ENCODE measurements at places on chromosomes 13 and 19.

- no peak for DNase-seq
Measured at GRCh38 chr19:13507053-13507611, 853 bp upstream of the CACNA1A start.

DNA sequence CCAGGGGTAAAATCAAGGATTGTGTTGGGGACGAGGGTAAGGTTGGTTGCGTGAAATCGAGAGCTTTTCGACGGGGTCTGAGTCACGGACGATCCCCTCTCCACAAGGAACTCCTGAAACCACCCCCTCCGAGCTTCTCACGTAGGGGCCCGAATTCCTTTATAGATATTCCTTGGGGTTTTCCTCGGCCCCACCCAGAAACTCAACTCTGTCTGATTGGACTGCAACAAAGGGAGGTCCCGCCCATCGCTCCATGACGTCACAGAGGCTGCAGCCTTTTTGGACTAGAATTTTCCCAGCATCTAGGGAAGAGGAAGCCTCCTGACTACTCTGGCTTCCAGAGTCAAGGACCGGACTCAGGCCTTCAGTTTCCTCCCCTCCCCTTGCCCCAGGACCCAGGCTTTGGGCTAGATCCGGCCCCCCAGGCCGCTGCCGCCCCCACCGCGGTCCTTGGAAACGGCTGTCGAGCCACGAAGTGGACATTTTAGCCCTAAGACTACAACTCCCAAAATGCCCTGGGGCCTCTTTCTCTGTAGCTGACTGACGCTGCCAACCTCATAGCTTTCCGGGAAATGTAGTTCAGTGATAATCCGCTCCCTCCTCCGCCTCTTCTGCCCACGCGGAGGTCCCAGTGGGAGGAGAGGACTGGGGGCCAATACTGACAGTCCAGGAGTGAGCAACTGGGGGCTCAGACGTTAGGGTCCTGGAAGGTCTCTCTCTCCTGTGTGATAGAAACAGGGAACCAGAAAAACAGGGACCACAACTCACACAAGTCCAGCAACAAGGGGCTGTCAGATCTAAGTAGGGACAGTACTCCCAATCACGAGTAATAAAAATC, at the start of gene IZUMO1:
TSS of gene IZUMO1 (minus strand) at position 172 of the 838 bp plus-strand sequence. CDS start 1,050 bp downstream, outside the sequence.
- peak; percentile 42 for DNase-seq

DNA sequence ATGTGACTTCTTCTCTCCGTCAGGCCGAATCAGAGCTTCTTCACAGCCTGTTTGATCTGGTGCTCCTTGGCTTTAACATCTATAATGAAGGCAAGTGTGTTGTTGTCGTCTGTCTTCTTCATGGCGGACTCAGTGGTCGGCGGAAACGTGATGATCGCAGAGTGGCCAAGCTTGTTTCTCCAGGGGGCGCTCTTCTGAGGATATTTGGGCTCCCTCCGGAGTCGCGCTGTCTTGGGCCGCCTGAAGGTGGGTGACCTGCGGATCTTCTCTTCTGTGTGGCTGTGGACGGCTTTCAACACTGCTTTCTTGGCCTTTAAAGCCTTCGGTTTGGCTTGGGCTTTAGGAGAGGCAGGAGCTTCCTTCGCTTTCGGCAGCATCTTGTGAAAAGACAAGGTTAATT, 9.8 kb downstream of the TPRX1 start:
- DNase-seq = no peak

- no peak for DNase-seq
Measured at GRCh38 chr13:41941174-41941573, 19.7 kb downstream of the VWA8 start.

GRCh38 chr13:98962901-98963590, 14.8 kb downstream of the DOCK9 start:
- no peak for DNase-seq

DNA sequence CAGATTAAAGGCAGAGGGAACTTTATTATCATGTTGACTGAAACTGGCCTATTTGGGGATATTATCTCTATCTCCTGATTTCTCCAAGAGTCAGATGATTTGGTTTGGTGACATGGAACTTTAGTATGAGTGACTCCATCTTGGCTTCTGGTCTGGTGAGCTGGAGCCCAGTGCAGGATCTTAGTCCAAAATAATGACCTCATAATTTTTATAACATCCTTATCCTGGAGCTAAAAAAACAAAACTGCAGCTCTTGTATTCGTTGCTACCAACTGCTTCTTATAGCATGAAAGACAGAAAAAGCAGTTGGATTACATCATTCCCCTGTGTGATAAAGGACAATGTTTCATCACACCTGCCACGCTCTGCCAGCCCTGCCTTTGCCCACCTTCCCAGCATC, 39.3 kb upstream of the RNF17 start:
- DNase-seq = no peak

GRCh38 chr19:18223860-18224524, 2.2 kb downstream of the PDE4C start:
- no peak for DNase-seq

- DNase-seq = no peak
Measured at GRCh38 chr19:52297601-52298364, 814 bp downstream of the ZNF480 start.

GRCh38 chr13:104461049-104461448, 1394.8 kb upstream of the SLC10A2 start:
- no peak for DNase-seq

DNA sequence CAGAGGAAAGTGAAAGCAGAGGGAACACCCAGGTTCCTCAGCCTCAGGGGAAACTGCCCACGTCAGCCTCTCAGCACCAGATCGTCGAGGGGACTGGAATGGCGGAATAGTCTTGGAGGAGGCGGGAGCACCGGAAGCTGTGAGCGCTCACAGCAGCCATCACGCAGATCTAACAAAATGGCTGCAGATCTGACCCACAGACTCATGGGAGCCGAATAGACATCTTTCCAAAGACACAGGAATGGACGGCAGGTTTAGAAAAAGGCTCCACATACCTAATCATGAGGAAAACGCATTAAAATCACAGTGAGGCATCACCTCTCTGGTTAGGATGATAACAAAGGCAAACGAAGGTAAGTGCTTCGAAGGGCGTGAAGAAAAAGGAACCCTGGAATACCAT, 11.8 kb upstream of the LILRA2 start:
- DNase-seq = no peak

GRCh38 chr13:100197591-100198365, 108.9 kb downstream of the PCCA start:
- DNase-seq = no peak

- DNase-seq = peak; percentile 40
Measured at GRCh38 chr19:46840498-46840942, 10.1 kb downstream of the AP2S1 start.

GRCh38 chr13:110875241-110875640, 39.6 kb downstream of the ANKRD10 start:
- no peak for DNase-seq

- DNase-seq = no peak
Measured at GRCh38 chr13:20073775-20074174, 87.1 kb downstream of the GJA3 start.

Measured in T-cell (primary cell).